ENCODE measurements at places on chromosomes 5 and 9.

DNA sequence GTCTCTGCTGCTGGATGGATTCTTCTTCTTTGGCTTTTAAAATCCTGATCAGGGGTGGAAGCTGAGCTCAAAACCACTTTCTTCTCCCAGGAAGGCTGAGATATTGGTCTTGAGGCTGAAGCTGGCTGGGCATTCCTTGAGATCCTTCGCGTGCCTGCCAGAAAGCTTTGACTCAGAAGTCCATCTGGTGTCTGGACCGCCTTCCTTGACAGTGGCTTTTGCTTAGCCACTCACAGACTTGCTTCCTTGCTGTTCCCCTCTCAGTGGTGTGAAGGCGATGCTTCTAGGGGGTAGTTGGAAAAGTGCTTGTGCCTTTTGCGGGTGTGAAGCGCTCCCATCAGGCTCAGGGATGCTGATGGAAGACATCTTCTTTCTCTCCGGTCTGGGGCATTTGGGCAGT lies 45.9 kb downstream of the RGS3 start:
- no peak for DNase-seq

DNA sequence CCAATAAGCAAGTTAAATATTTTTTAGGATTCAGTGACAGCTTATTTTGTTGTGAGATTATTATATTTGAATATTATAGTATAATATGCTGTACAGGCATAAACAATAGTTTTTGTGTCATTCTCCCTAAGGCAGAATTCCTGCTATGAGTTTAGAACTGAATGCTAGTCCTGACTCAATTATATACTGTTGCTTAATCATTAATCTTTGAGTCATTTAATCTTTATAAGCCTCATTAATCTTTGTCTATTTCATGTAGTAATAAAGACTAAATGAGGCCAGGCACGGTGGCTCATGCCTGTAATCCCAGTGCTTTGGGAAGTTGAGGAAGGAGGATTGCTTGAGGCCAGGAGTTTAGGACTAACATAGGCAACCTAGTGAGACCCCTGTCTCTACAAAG lies 3.6 kb upstream of the DCP2 start:
- no peak for DNase-seq

- no peak for DNase-seq
These were observed 413.6 kb downstream of the ENC1 start for GRCh38 chr5:74226716-74227485.

GRCh38 chr5:39700523-39700922 lies 275.7 kb upstream of the DAB2 start:
- peak; percentile 33 for DNase-seq

- no peak for DNase-seq
These were observed 13.6 kb downstream of the AHRR start for GRCh38 chr5:334903-335739.

GRCh38 chr5:29744618-29745017 lies 1448.9 kb upstream of the CDH6 start:
- DNase-seq = no peak

DNA sequence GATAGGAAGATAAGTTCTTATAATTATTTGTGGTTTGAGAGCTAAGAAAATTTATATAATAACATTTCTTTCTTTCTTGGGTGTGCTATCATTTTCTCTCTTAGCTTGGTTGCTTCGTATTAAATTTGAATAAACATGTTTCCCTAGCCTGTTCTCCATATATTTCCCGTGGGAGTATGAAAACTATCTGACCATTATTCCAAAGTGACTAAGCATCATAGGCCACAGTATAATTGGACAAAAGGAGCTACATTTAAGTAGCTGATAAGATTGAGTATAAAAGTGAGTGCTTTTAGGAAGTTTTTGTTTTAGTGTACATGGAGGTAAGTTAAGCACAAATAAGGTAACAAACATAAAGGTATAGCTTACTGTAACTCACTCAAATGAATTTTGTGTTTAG lies 8.4 kb upstream of the OSMR start:
- DNase-seq = no peak

DNA sequence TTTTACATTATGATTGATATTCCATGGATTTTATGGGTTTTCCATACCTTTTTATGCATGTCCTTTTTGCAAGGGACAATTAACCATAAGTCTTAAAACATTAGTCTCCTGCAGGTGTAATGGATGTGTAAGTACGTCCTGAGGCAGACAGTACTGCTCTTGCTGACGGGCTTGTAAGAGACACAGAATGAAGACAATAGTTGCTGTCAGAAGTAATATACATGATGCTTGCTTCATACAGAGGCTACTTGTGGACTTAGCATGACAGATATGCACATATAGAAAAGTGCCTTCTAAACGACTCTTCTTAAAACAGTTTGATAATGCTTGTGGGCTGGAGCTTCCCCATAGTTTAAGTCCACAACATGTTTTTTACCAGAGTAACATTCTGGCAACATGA lies 182.7 kb downstream of the SPATA31D1 start:
- DNase-seq = no peak

DNA sequence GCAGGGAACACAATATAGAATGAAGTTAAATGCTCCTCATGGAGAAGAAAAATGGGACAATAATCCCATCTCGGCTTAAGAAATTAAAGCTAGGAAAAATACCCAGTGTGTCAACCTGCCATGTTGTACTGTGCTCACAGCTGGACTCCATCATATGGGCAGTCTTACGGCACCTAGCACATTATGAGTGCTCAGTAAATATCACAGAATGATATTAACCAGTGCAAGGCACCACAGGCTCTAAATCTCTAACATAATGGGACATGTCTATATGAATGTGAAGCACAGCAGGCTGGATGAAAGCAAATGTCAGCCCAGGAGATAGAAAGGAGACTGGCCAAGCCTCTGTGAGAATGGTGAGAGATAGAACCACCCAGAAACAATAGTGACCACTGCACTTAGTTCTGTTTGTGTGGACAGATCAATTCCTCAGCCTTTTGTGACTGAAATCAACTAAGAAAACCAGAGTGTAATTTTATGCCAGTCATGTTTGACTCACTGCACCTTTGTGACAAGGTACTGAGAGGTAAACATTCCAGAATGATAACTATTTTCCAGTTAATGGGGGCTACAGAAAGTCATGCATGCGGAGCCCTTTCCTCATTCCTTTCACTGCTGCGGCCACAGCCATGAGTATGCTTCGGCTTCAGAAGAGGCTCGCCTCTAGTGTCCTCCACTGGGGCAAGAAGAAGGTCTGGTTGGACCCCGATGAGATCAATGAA lies 140.4 kb upstream of the CDH6 start:
- no peak for DNase-seq

- DNase-seq = no peak
These were observed 6.5 kb upstream of the HAND1 start for GRCh38 chr5:154484393-154485095.

DNA sequence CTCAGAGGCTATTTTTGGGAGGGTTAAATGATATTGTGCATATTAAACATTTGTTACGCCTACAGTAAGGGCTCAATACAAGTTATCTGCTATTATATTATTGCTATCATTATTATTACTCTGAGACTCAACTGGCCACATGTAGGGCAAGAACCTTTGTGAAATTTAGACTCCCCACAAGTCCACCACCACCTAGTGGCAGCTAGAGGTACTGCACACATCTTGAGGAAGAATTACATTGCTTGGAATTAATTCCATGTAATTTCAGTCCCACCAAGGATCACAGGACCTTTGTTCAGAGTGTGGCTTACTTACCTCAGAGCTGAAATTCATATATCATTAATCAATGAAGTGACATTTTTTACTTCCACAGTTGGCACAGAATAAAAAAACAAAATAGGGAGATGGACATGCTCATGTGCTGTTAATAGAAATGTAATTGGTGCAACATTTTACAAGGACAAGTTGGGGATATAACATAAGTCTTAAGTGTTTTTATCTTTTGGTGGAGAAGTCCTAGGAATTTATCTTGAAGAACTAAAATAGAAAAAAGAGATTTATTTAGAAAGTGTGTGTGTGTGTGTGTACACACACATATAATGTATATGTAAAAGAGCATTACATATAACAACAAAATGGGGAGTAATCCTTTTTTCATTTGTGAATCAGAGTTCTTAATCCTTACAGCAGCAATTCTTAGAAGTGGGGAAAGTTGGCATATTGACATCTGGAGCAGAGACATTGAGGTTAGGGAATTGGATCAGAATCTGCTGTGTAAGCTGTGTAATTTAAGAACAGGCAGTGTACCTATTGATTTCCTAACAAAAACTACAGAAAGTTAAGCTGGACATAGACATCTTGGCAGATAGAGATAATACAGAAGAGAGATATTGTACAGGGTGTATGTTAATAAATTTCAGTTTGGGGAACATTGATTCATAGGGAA lies 11.2 kb downstream of the MSANTD3 start:
- peak; percentile 78 for DNase-seq

- peak; percentile 98 for DNase-seq
These were observed 188.2 kb downstream of the TRIO start for GRCh38 chr5:14331386-14331781.

GRCh38 chr9:89956907-89957306 lies 352.1 kb downstream of the GADD45G start:
- DNase-seq = no peak

DNA sequence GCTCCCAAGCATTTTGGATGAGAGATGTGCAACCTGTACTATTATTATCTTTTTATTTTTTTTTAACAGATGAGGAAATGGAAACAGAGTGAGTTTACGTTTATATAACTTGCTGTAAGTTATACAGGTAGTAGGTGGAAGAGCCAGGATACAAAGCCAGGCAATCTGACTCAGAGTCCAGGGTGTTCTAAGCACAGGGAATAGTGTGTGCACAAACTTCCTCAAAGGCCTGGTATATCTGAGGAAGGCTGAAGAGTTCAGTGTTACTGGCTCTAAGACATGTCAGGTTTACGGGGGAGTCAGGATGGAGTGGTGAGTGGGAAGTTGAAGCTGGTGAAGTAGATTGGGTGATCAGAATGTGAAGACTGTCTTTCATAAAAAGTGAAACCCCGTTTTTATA lies 353.6 kb downstream of the KDM4C start:
- DNase-seq = no peak

GRCh38 chr5:173452119-173452905 lies 124.1 kb upstream of the STC2 start:
- DNase-seq = peak; percentile 72

DNA sequence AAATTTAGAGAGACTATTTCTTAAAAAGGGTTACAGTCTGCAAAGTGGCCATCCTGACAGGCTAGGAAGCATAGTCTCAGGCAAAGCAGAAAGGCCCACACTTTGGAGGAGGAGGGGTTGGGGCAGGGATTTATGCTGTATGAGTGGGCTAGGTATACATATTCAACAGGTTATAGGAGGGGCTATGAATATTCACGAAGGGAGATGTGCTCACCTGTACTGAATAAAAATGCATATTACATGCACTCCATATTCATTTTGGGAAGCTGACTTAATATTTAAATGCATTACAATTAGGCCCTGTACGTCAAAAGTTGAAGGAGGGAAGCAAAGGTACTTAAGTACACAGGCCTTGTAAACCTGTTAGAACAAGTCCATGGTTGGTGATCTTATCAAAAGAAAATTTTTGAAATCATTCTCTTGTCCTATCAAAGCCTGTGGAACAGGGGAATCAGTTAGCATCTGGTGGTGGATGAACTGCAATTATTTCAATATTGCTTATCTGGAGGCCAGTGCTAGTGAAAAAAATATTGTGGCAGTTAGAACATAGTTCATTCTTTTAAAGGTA lies 1.6 kb downstream of the CENPP start:
- no peak for DNase-seq

GRCh38 chr9:131361202-131361833 lies 32.6 kb upstream of the PRRC2B start:
- DNase-seq = peak; percentile 30

GRCh38 chr5:109866051-109866450 lies 176.3 kb downstream of the MAN2A1 start:
- no peak for DNase-seq

GRCh38 chr9:90770182-90770738 lies 31.4 kb upstream of the SYK start:
- DNase-seq = peak; percentile 73

DNA sequence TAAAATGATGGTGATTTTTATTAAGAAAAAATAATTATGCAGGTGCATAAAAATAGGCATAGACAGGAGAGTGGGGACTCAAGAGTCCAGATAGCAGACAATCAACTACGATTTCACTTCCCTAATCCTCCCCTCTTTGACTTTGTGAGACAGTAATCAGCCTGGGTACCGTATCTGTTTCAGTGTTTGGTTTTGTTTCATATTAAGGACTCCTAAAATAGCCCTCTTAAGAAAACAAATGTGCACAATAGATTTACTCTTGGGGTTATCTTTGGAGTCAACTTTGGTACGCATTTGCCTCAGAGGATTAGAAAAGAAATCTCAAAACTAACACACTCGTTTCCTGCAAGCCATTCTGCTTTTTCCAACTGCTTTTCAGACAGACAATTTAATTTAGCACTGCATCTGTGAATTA lies 96.3 kb downstream of the ZNF608 start:
- DNase-seq = no peak

DNA sequence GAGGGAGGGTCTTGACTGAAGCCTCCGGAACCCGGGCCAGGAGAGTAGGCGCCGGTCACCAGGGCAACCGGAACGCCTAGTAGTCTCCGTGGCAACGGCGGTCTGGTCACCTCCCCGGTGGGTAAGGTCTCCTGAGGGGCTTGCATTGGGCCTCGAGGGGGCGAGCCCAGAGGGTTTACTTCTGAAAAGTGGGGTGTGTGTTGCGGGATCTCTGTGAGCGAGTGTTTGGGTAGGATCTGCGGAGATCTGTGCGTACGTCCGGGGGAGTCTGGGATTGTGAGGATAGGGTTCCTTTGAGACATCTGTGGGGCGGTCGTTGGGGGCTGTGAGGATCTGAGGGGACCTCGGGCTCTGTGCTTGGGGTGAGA lies at the start of gene FAM221B:
Gene FAM221B (minus strand): TSS at position 17 of the 368 bp plus-strand sequence. CDS start 2,571 bp downstream, outside the sequence.
- no peak for DNase-seq

DNA sequence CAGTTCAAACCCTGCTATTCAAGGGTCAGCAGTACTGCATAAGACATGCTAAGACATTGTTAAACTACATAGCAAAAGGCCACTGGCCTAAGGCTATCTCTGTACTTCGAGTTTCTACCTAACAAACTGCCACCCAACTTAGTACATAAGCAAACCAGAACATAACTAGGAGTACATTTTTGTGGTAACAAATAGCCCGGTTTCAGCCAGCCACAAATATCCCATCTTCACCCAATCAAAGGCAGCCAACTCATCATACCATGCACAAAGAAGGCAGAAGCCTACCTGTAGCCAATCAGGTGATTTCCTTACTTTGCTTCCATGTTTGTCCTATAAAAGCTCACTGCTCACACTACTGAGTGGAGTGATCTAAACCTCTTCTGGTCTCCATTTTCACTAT lies 201.4 kb downstream of the SMARCA2 start:
- no peak for DNase-seq

DNA sequence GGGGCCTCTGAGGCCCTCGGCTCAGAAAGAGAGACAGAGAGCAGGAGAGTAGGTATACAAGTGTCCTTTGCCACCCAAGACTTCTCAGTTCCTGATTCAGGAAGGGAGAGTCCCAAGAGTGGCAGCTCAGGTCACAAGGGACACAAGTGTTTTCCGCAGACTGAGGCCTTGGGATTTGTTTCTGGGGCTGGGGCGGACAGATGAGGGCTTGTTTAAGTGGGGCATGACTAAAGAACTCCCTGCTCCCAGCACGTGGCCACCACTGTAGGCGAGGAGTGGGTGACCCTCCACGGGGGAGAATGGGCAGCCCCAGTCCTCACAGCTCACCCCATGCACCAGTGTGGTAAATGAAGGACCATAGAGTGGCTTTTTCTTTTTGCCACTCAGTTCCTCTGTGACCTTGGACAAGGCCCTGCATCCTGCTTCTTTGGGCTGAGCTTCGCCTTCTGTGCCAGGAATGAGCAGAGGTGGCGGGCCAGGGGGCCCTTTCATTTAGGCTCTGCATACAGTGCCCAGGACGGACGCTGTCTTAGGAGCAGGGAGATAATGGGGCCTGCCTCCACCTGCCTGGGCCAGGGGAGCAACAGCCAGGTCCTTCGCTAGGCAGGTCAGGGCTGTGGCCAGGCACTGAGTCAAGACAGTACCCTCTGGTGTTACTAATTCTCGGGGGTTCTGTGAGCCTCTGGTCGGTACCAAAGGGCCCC lies 50.8 kb downstream of the AMBP start:
- no peak for DNase-seq

Measured in inflammatory macrophage (primary cell).